ENCODE measurements at places on chromosomes 7 and 10.

DNA sequence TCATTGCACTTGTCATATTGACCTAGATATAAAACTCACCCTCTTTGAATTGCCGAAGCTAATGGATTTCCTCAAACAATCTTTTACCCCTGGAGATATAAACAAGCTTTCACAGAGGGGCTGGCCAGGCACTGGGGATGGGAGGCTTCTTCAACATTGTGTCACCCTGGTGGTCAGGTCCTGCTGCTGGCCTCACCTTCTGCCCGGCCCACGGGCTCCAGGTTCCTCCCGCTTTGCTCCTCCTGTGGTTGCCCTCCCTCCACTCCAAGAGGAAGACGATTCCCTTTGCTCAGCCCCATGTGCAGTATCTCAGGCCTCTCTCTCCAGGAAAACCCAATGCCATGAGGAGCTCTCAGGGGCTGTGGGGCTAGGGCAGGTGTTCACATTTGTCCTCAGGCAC lies 118.1 kb upstream of the ADCY1 start:
- no peak for DNase-seq

DNA sequence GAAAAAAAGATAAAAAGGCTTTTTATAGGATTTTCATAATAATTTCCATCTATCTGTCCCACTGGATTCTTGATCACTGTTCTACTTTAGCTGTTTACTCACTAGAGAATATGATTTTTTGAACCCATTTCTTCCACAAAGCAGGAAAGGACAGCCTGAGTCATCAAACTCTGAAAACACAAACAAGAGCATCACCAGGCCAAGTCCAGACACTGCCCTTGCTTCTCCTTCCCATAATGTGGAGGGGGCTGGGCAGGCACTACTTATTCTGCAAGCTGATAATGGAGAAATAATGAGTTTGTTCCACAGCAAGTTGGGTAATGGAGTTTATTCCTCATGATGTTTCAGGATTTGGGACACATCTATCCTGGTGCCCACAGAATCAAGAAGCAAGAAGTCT lies 13.0 kb upstream of the KCNIP2 start:
- no peak for DNase-seq

DNA sequence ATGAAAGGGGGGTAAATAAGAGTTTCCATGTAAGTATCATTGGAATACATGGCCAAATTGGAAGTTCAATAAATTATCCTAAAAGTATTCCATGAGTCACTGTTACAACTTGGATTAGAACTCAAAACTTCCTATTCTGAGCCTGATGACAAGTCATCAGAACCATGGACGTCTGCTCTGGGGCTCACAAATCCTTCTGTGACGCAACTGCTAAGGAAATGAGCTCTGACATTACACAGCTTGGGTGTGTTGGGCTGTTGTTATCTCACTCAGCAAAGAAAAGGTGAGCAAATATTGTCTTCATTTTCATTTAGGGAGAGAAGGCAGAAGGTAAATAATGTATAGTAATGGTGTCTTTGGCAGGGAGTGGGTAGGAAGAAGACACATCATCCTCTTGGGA lies 214.8 kb upstream of the ADO start:
- DNase-seq = no peak

- DNase-seq = peak; percentile 59
Observed at GRCh38 chr10:17742918-17743317, 9.1 kb upstream of the TMEM236 start.

DNA sequence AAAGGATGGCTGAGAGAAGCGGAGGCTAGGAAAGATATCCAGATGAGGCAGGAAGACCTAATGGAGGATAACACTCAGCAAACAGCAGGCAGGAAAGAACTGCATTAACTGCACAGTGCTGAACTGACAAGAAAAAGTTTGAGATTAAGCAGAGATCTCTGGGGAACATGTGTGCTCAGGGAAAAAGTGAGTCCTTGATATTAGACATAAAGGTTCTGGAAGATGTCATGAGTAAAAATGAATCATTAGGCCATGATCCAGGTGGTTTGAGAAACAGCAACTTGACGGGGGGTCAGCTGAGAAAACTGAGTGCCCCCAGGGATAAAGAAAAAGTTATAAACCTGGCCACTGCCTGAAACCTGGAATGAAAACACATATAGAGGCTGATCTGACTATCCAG lies 27.3 kb upstream of the ANK3 start:
- DNase-seq = no peak

DNA sequence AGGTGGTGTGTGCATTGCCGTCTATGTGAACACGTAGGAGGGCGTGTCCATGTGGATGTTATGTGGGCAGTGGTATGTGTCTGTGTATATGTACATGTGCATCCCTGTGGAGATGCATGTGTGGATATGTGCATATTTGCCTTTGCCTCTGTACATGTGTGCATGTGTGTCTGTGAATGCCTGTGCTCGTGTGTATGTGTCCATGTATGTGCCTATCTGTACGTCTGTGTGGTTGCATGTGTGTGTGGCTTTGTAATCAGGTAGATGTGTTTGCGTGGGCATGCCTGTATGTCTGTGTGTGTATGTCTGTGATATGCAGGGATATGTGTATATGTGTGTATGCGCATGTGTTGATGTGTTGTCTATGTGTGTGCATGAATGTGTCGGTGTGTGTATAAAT lies 19.7 kb downstream of the ADCY1 start:
- DNase-seq = no peak

- no peak for DNase-seq
Observed at GRCh38 chr7:150945171-150945852, 32.8 kb downstream of the KCNH2 start.

DNA sequence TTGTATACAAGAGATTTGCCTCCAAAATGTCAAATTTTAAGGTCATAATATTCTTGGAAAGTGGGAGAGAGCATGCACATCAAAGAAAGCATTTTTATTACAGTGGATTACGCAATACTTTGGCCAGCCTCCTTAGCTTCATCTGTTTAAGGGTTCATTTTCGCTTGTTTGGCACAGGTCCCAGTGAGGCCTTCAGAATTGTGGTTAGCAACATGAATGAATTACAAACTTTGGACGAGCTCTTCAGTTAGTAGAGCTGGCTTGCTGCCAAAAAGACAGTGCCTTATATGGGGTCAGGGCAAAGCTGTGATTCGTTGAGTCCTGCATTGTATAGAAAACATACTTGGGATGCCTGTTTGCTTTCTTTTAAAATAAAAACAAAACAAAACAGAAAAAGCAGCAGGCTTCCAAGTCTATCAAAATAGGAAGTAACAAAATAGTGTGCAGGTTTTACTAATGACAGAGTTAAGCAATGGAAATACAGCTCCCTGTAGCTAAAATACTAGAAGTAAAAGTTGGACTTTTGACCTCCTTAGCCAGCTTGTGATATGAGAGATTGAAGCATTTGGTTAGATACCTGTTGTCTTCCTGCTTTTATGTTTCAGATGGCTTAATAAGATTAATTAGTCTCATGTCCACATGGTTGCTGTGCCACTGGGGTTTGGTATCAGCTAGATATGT lies 190.8 kb downstream of the MLLT10 start:
- peak; percentile 15 for DNase-seq

GRCh38 chr10:125444790-125445189 lies 238.2 kb downstream of the TEX36 start:
- no peak for DNase-seq

GRCh38 chr7:46301677-46302076 lies 380.6 kb upstream of the IGFBP3 start:
- DNase-seq = no peak

DNA sequence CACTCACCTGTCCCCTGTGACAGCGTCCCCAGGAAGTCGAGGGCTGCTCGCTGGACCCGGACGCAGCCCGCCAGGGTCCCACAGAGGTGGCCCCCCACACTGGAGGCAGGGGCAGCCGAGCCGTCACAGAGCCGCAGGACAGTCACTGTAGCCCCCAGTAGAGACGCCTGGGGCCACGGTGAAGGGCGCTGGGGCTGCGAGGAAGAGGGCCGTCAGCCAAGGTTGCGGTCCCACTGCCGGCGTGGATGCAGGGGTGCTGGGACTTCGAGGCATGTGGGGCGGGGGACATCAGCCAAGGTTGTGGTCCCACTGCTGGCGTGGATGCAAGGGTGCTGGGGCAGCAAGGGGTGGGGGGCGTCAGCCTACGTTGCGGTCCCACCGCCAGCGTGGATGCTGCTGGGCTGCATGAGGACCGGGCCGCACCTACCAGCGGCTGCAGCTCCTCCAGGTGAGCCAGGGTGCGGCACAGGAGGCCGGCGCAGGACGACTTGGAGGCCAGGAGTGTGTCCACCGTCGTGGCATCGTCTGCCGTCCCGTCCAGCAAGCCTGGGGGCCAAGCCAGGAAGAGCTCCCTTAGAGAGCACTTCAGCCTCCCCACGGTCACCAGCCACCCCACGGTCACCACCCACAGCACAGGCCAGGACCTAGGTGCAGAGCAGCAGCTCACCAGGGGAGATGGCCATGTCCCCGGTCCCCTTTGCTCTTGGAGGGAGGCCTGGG lies 13.9 kb downstream of the BRAT1 start:
- no peak for DNase-seq

DNA sequence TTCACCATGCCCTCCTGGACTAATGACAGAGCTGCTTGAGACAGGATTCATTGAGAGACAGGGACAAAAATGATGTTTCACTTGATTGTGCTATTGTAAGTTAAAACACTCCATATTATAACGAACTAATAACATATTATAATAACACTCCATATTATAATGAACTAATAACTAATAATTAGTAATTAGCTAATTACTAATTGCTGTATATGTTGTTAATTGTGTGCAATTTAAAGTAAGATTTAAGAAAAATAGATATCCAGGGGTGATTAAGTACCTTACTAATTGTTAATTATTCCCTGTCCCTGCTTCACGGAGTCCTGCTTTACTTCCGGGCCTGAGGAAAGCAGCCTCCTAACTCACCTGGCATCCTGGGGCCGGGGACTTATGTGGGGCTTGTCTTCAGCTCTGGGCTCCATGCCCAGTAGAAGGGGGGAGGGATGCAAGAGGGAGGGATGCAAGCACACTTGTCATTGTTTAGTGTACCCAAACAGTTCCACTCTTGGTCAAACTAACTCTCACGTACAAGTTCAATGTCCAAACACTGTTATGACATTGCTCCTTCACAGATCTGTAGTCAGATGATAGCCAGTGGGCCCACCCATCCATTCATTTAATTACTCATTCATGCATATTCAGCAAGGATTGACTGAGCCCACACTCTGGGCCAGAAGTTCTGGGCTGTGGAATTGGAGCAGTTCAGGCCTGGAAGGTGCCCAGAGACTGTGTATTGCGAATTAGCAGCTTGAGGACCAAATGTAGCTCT lies 53.8 kb downstream of the COL13A1 start:
- no peak for DNase-seq

DNA sequence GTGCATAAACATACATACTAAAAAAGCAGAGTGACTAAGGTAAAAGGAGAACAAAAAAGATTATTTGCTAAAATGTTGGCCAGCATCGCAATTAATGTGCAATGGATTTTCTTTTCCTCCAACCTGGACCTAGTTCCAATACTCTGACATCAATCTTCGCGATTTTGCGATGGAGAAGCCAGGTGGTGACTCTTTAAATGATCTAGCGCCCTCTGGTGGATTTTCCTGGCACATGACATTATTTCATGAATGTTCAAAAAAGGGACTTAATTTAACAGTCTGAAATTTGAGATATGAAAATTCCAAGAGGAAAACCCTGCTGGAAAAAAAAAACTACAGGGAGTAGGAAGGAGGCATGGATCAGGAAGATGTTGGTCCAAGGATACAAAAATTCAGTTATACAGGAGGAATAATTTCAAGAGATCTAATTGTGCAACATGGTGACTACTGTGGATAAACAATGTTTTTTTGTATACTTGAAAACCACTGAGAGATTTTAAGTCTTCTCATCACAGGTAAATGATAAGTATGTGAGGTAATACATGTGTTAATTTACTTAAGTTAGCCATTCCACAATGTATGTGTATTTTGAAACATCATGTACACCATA lies 4.3 kb upstream of the KCNMA1 start:
- peak; percentile 33 for DNase-seq

- no peak for DNase-seq
Observed at GRCh38 chr7:30079880-30080279, 51.7 kb downstream of the PLEKHA8 start.

GRCh38 chr7:78993341-78993740 lies 460.1 kb downstream of the MAGI2 start:
- DNase-seq = no peak

- DNase-seq = no peak
Observed at GRCh38 chr7:50455658-50456057, 5.5 kb upstream of the FIGNL1 start.

GRCh38 chr10:92712016-92712889 lies 22.5 kb downstream of the HHEX start:
- DNase-seq = no peak

DNA sequence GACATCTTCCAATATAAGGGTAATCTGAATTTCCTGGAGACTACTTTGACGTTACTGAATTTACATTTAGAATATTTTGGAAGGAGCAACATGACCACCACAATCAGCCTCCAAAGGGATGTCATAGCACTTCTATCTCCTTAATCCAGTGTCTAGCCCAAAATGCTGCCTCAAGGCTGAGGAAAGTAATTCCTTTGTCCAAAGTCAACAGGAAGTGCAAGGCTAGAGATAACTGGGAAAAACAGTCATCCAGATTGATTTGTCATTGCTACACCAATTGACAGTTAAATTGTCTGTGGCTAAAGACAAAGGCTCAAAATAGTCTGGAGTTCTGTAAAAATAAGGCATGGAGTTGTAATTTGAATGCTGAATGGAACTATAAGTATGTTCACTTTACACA lies 3.9 kb upstream of the TFPI2 start:
- DNase-seq = no peak

GRCh38 chr7:20244334-20245120 lies 27.3 kb upstream of the MACC1 start:
- DNase-seq = no peak

DNA sequence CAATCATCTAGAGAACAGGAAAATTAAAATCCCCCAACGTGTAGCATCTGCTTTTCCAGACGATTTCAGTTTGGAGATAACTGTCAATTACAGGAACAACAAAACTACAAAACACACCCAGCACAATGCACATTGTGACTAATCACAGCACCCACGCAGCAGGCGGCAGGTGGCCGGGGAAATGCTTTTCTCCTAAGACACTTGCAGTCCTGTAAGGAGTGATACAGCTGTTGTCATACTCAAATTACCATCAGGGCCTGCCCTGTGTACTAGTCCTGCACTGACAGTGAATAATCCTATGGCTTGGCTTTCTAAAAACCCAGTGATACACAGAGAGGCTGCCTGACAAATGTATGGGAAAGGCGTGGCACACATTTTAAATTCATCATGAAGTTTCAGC lies 37.8 kb downstream of the COBL start:
- DNase-seq = no peak

DNA sequence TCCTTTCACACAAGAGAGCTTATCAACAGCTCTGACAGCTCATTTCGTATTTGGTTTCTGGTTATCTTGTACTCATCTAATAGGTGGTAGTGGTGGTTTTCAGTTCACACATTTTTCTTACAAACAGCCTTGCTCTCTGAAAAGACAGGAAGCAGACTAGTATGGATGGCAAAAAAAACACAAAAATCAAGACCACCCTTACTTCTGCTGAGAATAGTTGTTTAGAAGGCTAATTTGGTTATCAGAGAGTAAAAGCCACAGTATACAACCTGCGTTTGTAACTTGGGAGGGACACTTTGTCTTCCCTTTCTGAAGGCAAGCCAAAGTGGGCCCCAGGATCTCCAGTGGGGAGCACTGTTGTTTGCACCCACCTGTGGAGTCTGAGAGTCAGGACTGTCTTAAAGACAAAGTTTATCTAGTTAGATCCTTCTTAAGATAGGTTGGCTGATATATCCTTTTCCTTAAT lies 68.0 kb downstream of the PIP4K2A start:
- no peak for DNase-seq
